ENCODE measurements at places on chromosomes 5 and 9.
A peak's percentile ranks its signal among the peaks of the same experiment; 100 is the strongest.

DNA sequence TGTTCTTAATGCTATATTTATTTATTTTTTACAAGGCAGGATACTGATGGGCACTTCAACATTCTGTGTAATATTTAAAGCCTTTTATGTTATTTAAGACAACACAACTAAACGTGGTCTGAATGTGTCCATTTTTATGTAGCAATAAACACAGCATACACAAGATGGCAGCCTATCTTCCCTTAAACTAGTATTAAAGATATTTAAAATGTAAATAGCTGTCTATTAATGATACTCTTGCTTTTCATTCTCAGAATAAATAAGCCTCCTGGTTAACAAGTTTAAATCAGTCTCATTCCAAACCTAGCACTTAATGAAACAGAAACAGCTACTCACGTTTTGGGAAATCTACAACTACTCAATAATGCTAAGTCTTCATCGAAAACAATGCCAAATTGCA, 315.7 kb downstream of the MCTP1 start:
- DNase-seq, result no peak

GRCh38 chr5:73636408-73636807, 10.4 kb downstream of the ARHGEF28 start:
- no peak for DNase-seq

GRCh38 chr5:29750453-29750852, 1443.0 kb upstream of the CDH6 start:
- no peak for DNase-seq

DNA sequence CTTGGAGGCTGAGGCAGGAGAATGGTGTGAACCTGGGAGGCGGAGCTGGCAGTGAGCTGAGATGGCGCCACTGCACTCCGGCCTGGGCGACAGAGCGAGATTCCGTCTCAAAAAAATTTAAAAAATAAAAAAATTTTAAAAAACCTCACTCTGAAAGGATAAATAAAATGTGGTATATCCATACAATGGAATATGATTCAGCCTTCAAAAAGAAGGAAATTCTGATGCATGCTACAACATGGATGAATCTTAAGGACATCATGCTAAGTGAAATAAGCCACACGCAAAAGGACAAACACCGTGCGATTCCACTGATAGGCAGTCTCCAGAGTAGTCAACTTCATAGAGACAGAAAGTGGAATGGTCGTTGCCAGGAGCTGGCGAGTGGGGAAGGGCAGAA, 8.4 kb downstream of the DBN1 start:
- no peak for DNase-seq

- DNase-seq, result peak; percentile 37
These were observed 112.7 kb upstream of the CLINT1 start for GRCh38 chr5:157971571-157972216.
